ENCODE measurements at places on chromosomes 1 and 21.

GRCh38 chr1:2232916-2233438 lies 4.9 kb downstream of the SKI start:
- DNase-seq, result no peak

GRCh38 chr1:54365398-54365797 lies 40.8 kb downstream of the SSBP3 start:
- DNase-seq, result no peak

GRCh38 chr21:34511181-34511580 lies 829 bp downstream of the KCNE1 start:
- no peak for DNase-seq

DNA sequence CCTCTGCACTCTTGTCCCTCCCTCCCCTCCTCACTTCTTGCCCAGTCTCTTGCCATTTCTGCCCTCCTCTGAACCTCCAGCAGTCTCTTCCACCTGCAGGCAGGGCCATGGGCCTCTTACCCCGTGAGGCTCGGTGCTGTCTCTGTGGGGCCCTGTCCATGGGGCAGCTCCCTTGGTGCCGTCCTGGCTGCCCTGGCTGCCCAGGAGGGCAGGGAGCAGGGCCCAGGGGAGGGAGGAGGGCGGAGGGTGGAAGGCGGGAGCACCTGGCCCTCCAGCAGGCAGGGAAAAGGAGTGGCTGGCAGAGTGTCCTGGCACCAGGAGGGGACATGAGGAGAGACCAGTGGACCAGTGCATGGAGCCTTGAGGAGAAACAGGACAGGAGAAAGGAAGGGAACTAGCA lies at the start of gene RORC:
Gene RORC, minus strand, starts transcription at position 198 of the 400 bp plus-strand sequence. Its CDS starts 38 bp downstream, at position 160.
- DNase-seq, result peak; percentile 54

GRCh38 chr21:46100906-46101305 lies 3.0 kb downstream of the COL6A2 start:
- no peak for DNase-seq

Measured in left ventricle myocardium inferior (tissue), 1 donor.